ENCODE measurements at places on chromosomes 5 and 9.

- DNase-seq, result no peak
These were observed 49.2 kb upstream of the FCN1 start for GRCh38 chr9:134966697-134967546.

DNA sequence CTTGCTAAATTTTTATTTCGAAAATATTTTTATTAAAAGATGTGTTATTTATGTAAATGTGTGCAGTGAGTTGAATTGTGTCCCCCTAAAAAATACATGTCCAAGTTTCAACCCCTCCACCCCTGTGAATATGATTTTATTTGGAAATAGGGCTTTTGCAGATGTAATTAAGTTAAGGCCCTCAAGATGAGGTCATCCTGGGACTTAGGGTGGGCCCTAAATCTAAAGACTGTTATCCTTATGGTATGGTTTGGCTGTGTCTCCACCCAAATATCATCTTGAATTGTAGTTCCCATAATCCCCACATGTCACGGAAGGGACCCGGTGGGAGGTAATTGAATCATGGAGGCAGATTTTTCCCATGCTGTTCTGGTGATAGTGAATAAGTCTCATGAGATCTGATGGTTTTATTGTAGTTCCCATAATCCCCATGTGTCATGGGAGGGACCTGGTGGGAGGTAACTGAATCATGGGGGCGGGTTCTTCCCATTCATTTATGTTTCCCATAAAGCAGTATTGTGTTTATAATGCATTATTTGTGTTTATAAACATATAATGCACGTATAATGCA lies 1.5 kb upstream of the TMED7 start:
- DNase-seq, result no peak

DNA sequence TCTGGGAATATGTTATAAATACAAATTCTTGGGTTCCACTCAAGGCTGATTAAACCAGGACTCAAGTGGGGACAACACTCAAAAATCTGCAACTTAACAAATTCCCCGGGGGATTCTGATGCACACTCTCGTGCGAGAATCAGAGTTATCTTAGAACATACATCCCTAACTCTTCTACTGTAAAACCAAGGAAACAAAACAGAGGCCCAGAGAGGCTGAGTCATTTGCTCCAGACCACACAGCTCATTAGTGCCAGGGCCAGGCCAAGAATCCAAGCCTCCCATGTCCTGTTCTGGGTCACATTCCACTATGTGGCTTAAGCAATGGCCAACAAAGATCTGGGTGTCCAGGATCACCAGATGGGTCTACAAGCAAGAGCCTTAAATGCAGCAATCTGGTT lies 166.0 kb downstream of the ADAMTS12 start:
- DNase-seq, result no peak

- DNase-seq, result no peak
These were observed 6.5 kb upstream of the INSL6 start for GRCh38 chr9:5191985-5192384.

GRCh38 chr5:140058212-140058932 lies 15.3 kb upstream of the NRG2 start:
- no peak for DNase-seq

- no peak for DNase-seq
These were observed 2.8 kb upstream of the RUSC2 start for GRCh38 chr9:35487081-35487480.

Measured in heart right ventricle (tissue), 16 donors.